ENCODE measurements at places on chromosomes 7 and 10.

GRCh38 chr7:134186801-134187200 is 59.7 kb downstream of the LRGUK start:
- DNase-seq: no peak

- no peak for DNase-seq
These were observed 6.0 kb downstream of the MYL7 start for GRCh38 chr7:44134943-44135628.

GRCh38 chr7:152674860-152675758 is 832 bp downstream of the XRCC2 start:
- peak; percentile 64 for DNase-seq

DNA sequence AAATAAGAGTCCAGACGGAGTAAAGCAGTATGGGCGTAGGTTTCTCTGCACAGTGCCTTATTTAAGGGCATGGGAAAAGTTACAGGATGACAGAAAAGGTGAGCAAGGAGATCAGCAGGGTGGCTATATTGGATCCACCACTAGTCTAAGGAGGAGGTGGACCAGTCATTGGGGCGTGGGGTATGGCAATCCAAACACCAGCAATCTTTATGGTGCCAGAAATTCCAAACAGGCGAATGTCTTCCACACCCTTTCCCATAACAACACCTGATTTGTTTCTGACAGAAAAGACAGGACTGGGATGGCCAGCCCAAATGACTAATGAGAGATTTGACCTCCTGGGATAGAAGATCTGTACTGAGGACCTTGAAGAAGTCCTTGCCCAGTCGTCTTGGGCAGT is 181.8 kb upstream of the MBL2 start:
- no peak for DNase-seq

GRCh38 chr7:80900583-80901576 is 18.0 kb downstream of the SEMA3C start:
- no peak for DNase-seq

- DNase-seq: peak; percentile 58
These were observed 229.0 kb downstream of the STK31 start for GRCh38 chr7:23938937-23939552.

- DNase-seq: no peak
These were observed 29.4 kb downstream of the CCDC3 start for GRCh38 chr10:12972146-12972545.

DNA sequence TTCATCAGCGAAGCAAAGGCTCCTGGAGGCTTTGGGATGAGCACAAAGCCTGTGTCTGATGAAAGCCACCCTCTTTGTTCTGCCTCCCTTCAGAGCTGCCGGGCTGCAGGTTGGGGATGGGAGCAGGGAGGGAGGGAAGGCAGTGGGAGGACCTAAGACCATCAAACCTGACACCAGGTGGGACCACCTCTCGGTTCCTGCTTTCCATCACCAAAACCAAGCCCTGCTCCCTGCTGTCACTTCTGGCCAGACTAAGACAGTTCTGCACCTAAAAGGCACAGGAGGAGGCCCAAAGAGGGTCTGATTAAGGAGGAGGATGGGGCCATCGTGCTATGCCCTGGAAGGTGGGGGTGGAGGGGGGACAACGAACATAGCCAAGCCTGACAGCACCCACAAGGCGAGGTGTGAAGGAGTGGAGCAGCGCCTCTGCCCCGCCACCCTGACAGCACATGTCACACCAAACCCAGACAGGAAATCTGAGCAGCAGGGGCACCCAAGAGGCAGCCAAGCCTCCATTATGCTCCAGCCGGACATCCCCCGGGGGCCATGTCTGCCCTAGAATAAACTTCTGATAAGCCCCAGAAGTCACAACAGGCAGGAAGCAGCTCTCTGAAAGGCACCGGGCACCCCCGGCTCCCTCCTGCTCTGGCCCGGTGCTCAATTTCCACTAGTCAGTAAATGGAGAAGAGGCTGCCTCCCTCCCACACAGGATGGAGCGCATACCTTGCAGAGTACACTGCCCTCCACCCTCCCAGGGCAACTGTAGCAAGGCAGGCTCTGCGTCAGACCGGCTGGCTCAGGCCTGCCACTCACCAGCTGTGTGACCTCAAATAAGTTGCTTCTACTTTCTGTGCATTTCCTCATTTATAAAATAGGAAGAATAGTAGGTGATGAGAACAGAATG is 48.9 kb downstream of the DLG5 start:
- DNase-seq: peak; percentile 34

GRCh38 chr10:44986670-44987069 is 8.1 kb upstream of the DEPP1 start:
- DNase-seq: no peak

DNA sequence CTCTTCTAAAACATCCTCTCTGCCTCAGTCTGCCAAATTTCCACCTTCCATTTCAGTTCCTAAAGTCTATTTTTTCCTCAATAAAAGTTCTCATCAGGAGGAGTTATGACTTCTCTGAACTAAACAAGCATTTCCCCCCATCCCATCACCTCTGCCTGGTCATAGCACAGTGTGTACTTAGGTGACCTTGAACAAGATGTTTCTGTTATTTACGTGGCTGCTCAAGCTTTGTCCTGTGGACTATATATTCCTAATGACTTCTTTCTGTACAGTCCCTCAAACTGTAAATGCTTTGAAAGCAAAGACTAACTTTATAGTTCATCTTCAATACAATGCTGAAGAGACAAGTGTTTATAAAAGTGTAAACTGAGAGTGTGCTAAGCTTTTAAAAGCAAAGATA is 166.9 kb downstream of the CPEB3 start:
- no peak for DNase-seq

GRCh38 chr10:30455816-30456215 is 21.8 kb downstream of the MAP3K8 start:
- no peak for DNase-seq

DNA sequence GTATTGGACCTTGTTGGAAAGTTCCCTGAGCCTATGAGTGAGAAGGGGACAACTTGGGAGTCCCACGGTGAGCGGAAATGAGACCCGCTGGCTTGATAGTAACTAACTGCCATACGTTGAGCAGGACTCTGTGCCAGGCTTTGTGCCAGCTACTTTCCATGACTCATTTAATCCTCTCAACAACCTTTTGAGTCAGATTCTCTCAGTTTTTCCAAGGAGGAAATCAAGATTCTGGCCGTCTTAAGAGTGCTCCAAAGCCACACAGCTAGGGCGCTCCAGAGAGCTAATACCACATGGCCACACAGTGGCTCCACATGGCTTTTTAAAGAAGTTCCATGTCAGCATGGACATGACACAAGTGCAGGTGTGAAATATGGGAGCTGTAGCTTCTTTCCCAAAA is 55.7 kb downstream of the NOD1 start:
- DNase-seq: no peak

All from SJCRH30 (cell line).